ENCODE measurements at places on chromosomes 3 and 15.

DNA sequence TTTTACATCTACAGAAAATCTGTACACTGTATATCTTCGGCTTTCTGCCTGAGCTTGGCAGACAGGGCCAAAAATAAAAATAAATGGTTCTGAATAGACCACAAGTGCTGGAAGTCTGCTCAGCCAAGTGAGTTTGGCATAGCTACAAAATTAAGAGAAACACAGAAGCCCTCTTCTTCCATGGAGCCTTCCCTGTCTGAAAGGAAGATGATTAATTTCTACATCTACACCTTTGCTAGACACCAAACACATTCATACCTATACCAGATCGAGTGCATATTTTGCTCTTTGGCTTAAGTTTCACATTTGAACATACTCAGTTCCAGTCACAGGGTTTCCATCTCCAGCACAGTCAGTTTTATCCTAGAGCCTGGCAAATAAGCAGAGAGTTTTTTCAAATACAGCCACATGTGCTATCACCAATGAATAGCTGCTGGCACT is 224.6 kb downstream of the GREM1 start:
- ATAC-seq, result no peak

- no peak for ATAC-seq
Measured at GRCh38 chr3:9279966-9280365, 30.5 kb upstream of the SRGAP3 start.

DNA sequence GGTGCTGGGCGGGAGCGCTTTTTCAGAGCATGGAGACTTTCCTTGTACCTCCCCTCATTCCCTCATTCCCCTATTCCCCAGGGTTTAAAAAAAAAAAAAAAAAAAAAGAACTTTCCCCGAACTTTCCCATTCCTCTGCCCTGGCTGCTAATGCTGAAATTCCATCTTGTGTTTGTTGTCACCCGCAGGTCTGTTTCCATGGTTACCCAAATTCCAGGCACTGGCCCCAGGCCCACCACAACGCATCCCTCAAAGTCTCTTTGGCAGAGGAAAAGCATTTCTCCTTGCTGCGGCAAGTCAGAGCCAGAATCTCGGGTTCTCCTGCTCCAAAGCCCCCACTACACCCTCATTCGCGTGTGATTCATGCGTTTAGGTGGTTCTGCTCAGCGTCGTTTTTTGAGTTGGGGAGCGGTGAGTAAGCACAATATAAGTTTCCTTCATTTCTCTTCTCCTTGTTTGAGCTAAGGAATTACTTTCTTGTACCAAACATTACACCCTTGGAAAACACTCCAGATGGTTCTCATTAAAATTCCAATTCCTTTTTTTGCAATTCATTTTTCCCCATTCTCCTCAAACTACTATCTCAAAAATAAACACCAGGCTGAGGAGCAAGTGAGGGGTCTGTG is 21.6 kb downstream of the ANAPC13 start:
- no peak for ATAC-seq

DNA sequence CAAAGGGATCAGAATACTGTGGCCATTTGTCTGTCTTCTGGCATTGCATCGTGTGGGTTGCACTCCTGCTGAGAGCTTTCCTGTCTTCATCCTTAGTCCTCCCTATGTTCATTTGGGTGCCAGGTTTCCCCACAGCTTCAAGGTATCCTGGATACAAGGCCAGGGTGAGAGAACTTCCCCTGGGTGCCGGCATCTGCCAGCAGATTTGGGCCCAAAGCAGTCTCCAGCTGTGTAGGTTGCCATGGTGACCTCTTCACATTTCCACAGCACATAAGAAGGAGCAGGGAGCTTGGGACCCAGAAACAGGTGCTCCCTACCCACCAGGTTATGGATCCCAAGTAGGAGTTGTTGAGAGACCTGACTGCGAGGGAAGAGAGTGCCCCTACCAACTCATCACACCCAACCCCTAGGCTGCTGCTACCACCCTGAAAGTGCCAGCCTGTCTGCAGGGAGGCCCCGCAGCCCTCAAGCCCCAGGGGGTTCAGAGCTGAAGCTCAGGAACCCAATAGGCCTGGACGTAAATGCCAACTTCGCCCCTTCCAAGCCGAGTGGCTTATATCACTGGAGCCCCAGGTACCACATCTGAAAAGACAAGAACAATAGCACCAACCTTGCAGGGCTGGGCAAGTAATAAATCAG is 19.9 kb downstream of the TTC21A start:
- ATAC-seq, result peak; percentile 17

GRCh38 chr3:155494332-155494731 is 200.8 kb upstream of the STRIT1 start:
- peak; percentile 61 for ATAC-seq

DNA sequence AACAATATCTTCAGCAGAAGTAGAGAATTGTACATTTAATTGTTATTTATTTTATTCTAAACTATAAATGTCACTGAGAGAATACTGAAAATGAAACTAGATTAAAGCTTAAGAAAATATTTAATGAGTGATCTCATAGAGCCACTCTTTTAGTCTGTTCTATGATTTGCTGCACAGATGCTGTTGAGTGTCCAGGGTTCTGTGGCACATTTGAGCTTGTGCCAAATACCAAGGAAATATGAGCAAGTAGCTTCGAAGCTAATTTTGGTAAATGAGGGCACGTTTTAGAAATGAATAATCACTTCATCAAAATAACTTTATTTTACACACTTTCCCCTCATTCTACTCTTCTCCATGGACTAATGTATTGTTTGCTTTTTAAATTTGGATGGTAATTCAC is 53.6 kb upstream of the THRB start:
- ATAC-seq, result no peak

DNA sequence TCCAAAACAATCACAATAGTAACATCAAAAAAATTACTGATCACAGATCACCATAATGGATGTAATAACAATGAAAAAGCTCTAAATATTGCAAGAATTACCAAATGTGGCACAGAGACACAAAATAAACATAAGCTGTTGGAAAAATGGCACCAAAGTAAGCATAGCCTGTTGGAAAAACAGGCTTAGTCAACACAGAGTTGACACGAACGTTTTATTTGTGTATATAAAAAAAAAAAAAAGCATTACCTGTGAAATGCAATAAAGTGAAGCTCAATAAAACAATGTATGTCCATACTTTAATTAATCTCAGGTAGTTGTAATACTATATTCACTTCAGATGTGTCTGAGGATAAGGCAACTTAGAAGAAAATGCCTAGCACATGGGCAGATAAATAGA is 77.1 kb downstream of the NR1I2 start:
- ATAC-seq, result no peak

DNA sequence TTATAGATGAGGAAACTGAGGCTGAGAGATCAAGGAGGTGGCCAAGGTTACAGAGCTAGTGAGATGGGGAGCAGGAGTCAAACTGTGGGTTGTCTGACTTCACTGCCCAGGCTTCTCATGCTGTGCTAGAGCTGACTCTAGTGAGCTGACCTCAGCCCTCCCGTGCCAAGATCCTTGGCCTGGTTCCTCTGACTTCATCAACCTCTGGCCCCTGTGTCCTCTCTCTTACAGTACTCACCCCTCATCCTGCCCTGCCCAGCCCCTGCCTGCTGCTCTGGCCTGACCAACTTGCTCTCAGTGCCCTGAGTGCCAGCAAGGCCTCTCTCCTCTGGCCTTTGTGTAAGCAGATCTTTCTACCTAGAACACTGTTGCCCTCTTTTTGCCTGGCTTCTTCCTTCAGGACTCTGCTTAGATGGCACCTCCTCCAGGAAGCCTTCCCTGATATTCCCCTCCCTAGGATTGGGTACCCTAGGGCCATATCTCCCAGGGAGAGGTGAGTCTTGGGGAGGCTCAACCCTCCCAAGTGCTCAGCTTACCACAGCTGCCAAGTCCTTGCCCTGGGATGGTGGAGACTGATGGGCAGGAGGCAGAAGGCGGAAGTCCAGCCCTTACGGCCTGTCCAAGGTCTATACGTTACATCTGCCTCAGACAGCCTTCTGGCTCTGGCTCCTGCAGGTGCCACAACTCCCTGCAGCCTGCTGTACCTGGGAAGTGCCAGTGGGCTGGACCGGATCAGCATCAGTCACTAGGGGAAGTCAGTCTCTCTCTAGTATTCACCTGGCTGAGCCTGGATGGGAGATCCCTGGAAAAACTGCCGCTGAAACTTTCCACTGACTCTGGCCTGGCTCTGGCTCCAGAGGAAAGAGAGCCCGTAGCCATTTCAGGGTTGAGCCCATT is 36.3 kb upstream of the FAM107A start:
- ATAC-seq, result peak; percentile 22

- no peak for ATAC-seq
Measured at GRCh38 chr3:66706890-66707289, 206.1 kb upstream of the LRIG1 start.

DNA sequence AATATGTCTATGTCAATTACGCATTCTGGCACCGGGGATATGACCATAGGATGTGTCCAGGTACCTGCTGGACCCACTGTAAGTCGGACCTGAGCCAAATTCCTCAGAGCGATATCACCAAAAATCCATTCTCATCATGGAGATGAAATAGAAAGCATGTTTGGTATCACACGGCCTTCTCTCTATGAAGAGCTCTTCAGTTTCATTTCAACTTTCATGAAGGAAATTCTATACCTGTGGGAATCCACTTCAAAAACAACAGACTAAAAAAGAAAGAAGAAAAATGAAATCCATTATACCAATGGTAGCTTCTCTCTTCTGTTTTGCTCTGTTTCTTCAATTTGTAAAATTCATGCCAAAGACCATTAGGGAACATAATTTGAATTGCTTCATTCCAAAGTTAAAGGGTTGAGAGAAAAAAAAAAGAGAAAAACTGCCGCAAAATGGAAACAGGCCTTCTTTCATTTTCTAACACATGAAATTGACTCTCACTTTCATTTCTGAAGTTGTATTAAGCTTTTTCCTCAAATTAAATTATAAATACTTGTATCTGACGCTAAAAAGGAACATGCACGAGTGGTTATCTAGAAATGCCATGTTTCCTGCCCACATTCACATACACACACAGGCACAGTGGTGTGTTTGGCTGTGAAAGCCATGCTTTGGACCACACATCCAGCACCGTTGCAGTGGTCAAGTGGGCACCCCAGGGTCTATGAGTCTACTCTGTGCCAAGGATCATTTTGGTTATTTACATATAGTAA is 46.9 kb upstream of the DIPK2A start:
- peak; percentile 67 for ATAC-seq

DNA sequence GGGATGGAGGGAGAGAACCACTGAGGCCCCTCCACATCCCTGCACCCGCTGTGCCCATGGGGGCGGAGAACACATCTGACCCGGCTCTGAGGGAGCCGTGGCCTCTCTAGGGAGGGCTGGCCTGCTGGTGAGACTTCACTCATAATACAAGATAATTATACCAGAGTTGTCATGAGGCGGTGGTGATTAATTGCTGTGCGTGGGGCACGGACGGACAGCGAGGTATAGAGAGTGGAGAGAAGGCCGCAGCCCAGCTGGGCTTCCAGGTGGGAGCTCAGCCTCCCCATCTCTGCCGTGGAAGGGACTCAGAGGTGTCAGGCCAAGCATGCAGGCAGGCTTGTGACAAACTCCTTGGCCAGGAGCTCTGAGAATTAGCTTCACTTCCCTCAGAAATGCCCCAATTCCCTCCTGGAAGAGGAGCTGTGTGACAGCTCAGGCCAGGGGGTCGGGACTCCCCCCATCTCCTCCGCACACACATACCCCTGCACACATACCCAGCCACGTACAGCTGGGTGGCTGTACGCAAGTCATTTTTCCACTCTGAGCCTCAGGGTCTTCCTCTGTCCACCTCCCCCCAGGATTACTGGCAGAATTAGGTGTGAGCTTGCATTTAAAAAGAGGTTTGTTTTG is 6.0 kb upstream of the GATA2 start:
- ATAC-seq, result no peak

DNA sequence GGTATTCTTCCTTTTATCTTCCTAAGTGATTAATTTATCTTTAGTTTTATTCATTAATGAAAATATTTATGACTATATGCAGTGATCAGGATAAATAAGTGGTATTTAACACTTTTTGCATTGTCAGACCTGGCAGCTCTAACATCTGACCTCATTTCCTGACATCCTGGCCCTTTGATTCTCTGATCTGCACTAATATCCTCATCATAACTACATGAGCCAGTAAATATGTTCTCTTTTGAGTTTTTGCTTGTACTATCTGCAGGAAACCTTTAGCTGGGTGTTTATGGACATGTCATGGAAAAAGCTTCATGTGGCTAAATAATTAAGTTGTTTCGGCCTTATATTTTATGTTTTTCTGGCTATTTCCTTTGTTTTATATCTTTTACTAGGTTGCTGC is 10.5 kb downstream of the NKTR start:
- no peak for ATAC-seq

DNA sequence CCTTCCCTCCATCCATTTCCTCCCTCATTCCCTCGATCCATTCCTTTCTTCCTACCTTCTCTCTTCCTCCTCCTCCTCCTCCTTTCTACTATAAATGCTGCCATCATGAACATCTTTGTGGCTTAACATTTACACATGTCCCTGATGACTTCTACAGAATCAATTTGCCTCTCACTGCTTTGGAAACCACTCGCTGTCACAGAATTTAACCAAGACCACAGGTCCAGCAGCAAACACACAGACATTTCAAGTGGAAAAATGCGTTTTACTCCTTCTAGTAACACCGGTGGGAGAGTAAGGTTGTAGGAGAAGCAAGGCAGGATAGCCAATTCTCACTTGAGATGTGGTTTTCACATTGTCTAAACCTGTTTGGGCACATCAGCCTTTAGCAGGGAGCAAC is 101.4 kb upstream of the LRIG1 start:
- ATAC-seq, result no peak

GRCh38 chr3:120196812-120197211 is 88.2 kb downstream of the GPR156 start:
- no peak for ATAC-seq

DNA sequence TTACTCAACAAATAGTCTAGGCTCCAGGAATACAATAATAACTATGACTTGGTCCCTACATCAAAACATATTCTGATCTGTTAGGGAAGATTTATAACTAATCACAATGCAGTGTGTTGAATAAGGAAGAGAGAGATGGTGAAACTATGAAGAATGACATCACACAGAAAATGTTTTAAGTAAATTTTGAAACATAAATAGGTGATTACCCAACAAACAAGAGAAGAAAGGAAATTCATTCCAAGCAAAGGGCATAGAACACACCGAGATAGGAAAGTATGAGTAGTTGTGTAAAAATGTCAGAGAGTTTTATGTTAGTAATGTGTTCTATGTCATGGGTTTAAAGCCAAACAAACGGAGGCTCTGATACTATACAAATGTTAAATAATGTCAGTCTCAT is 13.4 kb downstream of the SEC62 start:
- ATAC-seq, result no peak

DNA sequence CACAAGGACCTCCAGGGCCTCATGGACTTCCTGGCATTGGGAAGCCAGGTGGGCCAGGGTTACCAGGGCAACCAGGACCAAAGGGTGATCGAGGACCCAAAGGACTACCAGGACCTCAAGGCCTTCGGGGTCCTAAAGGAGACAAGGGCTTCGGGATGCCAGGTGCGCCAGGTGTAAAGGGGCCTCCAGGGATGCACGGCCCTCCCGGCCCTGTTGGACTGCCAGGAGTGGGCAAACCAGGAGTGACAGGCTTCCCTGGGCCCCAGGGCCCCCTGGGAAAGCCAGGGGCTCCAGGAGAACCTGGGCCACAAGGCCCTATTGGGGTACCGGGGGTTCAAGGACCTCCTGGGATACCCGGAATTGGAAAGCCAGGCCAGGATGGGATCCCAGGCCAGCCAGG is 23.2 kb upstream of the CMSS1 start:
- no peak for ATAC-seq

- no peak for ATAC-seq
Measured at GRCh38 chr3:69113536-69113935, 8.9 kb downstream of the LMOD3 start.
